ENCODE measurements at places on chromosomes 16 and 17.

GRCh38 chr17:70829876-70830275, 660.5 kb downstream of the KCNJ2 start:
- DNase-seq = peak; percentile 17

GRCh38 chr17:78588258-78589030, 11.2 kb upstream of the DNAH17 start:
- no peak for DNase-seq

GRCh38 chr16:17451843-17452242, 18.9 kb downstream of the XYLT1 start:
- no peak for DNase-seq

GRCh38 chr17:57580055-57580739, 164.9 kb downstream of the CCDC182 start:
- no peak for DNase-seq

DNA sequence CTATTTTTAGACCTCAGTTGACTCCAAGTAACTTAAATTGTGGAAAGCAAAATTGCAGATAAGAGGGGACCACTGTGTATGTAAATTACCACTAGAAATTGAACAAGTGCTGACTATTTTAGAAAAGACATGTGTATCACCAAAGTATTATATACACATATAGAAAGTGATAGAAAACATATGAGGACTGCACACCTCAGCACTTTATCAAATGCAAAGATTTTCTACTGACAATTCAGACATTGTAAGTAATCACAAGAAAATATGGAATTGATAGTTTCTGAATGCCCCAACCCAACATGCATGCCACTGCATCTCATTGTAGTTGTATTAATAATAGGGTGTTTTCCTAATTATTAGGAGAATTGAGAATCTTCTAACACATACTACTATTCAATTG, 536.5 kb downstream of the CDH11 start:
- no peak for DNase-seq

DNA sequence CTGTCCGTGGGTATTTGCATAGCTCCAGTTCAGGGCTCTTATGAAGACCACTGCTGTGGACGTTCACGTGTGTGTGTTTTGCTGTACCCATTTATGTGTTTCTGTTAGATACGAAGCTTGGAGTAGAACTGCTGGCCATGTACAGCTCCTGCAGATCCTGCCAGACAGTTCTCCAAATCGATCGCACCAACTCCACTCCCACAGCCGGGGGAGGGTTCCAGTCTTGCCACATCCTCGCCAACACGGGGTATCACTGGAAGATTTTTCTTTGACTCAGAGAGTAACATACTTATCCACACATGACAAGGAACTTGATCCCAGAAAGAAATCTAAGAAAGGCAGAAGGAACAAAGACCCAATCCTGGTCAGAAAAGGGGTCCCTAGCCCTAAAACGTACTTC, 37.4 kb downstream of the TMEM186 start:
- DNase-seq = no peak

GRCh38 chr16:87684106-87684677, 81.6 kb downstream of the KLHDC4 start:
- no peak for DNase-seq

DNA sequence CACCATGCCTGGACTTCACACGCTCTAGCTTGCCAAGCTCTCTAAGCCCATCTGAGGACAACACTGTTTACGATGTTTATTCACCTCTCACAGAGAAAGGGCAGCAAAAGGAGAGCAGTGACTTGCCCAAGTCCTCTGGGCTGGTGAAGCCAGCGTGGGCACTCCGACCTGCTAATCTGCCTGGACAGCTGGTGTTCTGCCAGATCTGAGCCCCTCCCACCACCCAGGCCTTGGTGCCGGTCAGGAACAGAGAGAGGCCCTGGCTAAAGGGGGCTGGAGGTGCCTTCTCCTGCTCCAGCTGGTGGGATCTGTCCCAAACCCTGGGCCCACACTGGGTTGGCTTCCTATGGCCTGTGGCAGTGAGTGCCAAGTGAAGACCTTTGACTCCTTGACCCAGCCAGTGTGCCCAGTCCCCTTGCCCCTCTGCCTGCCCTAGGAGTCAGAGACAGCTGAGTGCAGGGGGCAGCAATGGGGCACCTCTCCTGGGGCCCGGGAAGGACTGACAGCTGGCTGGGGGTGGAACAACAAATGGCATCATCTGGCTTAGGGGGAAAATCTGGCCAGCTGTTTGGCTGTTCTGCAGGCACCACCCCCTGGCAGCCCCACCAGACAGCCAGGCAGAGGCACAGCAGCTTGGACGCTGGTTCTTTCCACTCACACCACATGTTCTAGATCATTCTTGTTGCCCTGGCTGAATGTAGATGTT, 1.8 kb upstream of the SLC4A1 start:
- DNase-seq = no peak

DNA sequence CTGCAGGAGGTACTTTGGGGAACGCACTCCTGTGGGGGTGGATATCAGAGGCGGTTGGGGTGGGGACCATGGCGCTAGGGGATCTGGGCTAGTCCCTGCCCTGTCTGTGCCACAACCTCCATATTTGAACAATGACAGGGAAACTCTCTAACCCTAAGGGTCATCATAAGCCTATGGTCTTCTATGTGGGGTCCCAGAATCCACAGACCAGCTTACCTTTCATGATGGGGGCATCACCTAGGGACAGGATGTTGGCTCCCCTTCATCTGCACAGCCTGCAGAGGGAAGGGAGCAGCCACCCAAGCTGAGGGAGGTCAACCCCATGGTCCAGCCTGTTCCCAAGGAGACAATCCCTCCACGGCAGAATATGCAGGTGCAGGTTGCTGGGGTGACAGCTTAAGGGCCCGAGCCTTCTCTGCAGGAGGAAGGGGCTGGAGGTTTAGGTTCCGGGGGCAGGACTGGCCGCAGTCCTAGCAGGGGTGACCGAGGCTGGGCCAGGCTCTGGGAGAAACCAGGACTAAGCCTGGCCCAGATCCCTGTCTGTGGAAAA, 1.7 kb downstream of the ORAI3 start:
- no peak for DNase-seq

GRCh38 chr17:81833921-81834830, 674 bp downstream of the PPP1R27 start:
- DNase-seq = no peak

DNA sequence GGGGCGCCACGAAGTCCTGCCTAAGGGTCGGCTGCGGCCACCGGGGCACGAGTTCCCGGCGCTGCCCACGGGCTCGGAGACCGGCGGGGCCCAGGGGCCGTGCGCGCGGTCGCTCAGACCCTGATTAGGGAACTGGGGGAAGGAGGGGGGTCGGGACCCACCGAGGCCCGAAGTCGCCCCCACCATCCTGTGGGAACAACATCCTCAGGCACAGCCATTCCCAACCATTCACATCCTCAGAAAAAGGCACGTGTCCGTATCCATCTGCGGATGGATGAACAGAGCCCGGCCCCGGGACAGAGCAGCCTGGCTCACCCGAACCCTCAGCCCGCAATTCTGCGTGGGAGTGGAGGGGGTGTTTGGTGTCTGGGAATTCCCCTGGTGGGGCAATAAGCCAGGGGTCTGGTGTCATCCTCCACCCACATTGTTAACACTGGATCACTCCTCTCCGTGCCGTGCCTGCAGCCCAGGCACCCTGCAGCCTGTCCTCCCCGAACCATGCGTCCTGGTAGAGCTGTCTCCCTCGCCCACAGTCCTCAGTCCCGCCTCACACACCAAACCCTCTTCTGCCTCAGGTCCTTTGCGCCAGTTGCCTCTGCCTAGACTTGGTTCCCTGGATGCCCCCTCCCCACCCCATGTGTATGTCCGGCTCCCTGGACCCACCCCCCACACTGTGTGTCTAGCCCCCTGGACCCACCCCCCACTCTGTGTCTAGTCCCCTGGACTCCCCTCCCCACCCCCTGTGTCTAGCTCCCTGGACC, 789 bp upstream of the CCDC57 start:
- DNase-seq = peak; percentile 82

GRCh38 chr16:75466760-75467159, 2.3 kb upstream of the TMEM170A start:
- DNase-seq = no peak

DNA sequence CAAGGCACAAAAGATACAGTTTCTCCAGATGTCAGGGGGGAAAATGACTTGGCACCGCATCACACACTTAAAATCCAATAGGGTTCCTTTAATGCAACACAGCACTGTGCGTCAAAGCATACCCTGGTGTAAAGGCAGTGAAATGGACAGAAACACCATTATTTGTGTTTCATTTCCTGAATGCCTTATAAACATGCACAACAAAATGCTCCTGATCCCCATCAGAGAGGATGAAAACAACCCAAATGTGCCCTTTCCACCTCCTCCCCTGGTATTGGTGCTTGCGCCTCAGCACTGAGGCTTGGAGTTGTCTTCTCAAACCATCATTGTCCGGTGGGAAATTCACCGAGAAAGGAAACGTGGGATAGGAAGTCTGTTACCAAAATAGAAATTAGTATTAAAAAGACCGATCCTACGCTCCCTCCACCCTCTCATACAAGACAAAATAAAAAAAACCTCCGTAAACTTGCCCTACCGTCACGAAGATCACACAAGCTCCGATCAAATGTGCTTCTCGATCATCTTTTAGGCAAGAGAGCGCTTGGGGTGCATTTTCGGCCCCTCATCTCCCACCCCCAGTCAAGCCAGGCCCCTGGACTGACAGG, 722 bp downstream of the CDC27 start:
- DNase-seq = peak; percentile 57

DNA sequence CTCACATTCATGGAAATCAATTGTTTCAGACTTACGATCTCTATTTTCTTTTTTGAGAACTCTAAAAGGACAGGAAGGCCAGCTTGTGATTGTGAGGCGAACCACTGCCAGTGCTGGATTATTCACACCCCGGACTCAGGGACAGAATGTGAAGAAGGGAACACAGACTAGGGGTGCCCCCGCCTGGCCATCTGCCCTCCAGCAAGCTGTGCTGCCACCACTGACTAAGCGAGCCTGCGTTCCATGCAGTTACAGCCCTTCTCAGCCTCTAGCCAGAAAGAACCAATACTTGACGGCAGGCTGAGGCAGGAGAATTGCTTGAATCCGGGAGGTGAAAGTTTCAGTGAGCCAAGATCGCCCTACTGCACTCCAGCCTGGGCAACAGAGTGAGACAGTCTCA, 2.8 kb downstream of the HAGH start:
- peak; percentile 20 for DNase-seq

DNA sequence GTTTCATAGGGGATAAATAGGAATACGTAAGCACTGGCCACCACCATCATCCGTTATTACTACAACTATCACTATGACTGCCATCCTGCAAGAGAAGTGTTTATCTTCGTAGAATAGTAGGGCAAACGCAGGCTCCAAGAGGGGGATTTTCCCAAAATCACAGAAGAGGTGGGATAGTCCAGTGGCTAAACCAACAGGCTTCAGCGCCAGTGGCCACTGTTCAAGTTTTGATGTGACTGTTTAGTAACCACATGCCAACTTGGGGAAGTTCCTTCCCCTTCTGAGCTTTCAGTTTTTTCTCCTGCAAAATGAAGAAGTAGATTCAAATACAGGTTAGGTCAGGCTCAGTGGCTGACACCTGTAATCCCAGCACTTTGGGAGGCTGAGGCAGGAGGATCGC, 60.7 kb upstream of the GRIN2A start:
- no peak for DNase-seq

DNA sequence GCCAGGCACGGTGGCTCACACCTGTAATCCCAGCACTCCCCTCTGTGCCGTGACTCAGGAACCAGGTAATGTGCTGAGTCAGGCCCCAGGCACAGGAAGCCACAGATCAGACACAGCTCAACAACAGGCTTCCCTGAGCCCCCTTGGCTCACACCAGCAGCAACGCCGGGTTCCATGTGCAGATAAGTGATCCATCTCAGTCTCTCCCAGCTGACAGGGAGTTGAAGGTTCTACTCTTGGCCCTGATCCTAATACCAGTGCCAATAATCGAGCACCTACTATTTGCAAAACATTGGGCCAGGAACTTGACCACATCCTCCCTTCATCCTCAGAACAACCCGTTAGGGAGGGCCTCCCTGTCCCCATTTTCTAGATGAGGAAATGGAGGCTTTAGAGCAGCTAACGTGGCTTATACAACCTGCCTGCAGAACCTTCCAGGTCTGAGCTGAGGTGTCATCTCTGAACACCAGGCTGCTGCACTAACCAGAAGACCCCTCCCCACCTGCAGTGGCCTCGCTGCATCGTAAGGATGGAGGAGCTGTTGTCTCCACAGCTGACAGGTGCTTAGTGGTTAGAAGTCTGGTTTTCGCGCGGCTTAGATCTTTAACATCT, 64.8 kb upstream of the AMZ2 start:
- no peak for DNase-seq

DNA sequence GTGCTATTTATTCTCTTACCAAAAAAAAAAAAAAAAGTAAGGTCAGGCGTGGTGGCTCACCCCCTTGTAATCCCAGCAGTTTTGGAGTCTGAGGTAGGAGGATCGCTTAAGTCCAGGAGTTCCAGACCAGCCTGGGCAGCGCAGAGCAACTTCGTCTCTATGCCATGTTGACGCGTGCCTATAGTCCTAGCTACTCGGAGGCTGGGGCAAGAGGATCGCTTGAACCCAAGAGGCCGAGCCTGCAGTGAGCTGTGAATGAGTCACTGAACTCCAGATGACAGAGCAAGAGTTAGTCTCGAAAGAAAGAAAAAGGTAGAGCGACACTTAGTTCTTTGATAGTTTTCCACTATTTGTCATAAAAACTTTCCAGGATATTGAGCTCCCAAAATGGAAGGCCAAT, 1.4 kb upstream of the TENT4B start:
- no peak for DNase-seq

DNA sequence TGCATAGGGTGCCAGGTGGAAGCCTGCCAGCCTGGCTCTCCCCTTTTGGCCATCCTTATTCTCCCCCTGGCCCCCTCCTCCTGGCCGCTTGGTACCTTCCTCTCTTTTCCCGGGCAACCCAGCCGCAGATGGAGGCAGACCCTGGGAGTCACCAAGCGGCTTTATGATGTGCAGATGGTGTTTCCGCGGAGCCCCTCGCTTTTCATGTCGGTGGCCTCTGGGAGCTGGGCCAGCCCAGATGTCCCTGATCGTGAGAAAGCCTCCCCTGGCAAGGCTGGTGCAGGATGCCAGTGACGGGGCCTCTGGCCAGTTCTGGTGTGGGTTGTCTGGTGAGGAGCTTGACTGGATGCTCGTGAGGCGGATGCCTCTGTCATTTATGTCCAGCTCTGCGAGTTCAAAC, 18.0 kb upstream of the BRD7 start:
- DNase-seq = no peak

DNA sequence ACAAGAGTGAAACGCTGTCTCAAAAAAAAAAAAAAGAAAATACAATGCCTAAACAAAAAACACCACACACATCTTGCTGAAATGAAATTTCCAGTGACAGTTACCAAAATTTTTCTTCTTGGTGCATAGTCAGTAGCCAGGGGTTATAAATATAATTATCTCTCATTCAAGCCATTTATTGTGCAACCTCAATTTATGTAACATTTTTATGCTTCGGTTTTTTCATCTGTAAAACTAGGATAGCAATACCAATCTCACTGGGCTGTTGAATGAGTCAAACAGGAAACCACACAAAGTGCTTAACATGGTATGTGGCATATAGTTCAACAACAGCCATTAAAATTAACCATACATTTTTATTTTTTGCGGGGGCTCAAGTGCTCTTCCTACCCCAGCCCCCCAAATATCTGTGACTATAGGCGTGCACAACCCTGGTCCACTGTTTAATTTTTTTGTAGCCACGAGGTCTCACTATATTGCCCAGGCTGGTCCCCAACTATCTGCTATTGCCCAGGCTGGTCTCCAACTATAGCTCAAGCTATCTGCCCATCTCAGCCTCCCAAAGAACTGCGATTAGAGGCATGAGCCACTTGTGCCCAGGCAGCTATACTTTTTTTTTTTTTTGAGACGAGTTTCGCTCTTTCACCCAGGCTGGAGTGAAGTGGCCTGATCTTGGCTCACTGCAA, 2.6 kb downstream of the COG4 start:
- peak; percentile 67 for DNase-seq
